Activated CD8-positive, alpha-beta T cell treated with anti-CD3 and anti-CD28 coated beads, Interleukin-2, amount 10 ng/mL, durations not matched to agents 7 days and 5 days (primary cell): ENCODE measurements at places on chromosomes 16 and 17. TPM values are rescaled to one million over a fixed set of nuclear protein-coding genes. Genes with fewer than 3 reads are reported as not detected.
A peak's percentile ranks its signal among the peaks of the same experiment; 100 is the strongest.

Gene PDE6G
- 80.3 TPM for total RNA-seq

GRCh38 chr16:85781695-85782370 lies 17.5 kb downstream of the EMC8 start:
- no peak for DNase-seq

DNA sequence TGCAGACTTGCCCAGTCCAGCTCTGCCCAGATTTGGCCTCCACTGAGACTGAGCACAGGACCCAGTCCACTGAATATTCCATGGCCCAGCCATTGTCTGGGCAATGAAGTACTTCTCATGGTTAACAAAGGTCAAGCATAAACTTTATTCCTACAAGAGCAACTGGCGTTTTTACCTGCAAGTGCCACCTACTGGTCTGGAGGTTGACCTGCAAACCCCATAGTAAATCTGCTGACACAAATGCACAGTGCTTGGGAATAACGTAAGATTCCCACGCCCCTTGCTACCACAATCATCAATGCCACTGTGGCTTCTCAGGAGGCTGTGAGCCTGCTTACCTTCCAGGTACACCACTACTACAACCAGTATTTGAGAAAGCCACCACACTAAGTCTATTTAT lies 170.2 kb downstream of the CEP112 start:
- no peak for DNase-seq

GRCh38 chr17:43846221-43846712 lies 709 bp upstream of the CD300LG start:
- peak; percentile 80 for DNase-seq

DNA sequence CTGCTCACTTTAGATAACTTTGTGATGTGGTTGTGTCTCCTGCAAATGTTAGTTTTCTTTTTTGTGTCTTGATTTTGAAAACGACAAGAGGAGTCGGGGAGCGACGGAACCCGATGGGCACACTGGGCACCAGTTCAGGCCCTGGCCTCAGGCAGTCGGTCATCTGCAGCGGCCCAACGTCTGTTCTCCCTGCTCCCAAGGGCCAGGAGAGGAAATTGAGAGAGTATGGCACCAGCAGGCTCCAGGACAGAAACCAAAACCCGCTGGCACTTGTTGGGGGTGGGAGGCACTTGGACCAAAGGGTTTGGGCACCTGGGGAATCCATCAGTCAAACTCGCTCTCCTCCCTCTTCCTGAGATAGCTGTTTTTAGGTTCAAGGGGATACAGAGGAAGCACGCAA lies 17.2 kb downstream of the RBFOX3 start:
- DNase-seq, result no peak

Gene SLC35G3
- not detected for total RNA-seq

DNA sequence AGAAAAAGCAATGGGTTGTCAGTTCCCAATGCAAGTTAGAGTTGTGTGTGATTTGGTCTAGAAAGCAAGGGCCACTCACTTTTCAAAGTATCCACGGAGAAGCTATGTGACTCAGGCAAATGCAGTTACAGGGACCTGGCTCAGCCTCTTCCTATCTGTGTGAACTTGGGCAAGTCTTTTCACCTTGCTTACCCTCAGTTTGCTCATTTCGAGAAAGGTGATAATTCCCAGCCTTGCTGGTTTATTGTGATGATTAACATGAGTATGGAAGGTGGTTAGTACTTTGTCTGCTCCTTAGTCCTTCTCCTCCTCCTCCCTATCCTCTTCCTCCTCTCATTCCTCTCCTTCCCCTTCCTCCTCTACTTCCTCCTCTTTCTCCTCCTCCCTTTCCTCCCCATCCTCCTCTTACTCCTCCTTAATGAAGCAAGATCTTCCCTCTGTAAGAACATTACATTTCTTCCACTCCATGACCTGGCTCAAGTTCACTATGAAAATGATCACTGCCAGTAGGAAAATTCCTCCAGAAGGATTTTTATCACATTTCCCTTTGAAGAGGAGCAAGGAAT lies 204.0 kb downstream of the GRIN2A start:
- no peak for DNase-seq

GRCh38 chr16:88060524-88061219 lies 109.4 kb downstream of the BANP start:
- no peak for DNase-seq

DNA sequence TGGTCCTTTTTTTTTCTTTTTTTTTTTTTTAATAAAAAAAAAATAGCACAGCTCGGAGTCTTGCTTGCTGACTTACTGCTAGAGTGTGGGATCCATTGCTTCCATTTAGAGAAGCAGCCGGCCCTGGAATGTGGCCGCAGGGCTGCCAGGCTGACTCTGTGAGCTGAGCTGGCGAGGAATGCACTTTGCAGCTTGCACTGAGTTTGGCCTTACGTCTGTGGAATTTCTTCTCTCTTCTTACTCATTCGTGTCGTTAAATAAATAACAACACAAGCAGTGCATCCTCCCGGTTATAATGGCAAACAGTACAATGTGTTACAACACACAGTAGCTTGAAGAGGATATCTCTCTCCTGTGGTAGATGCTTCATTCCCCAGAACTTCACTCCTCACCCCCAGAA lies 69.2 kb downstream of the PRKCB start:
- no peak for DNase-seq

DNA sequence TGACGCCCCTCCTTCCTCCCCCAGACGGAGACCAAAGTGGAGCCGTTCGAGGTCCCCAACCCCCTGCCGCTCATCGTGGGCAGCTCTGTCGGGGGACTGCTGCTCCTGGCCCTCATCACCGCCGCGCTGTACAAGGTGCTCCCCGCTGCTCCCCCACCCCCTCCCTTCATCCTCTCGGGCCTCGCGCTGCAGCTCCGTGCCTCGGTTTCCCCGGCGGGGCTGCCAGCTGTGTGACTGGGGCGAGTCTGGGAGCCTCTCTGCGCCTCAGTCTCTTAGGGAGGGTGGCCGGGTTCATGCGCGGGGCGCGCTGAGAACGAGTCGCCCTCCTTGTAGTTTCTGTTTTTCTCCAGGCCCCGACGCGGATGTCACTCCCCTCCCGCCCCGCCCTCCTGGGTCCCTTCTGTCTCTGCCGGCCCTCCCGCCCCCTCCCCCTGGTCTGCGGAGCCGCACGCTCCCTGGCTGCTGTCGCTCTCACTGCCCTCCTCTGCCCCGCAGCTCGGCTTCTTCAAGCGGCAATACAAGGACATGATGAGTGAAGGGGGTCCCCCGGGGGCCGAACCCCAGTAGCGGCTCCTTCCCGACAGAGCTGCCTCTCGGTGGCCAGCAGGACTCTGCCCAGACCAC lies 23.7 kb upstream of the ITGAX start:
- peak; percentile 69 for DNase-seq

- DNase-seq, result no peak
These were observed 205.5 kb upstream of the MON1B start for GRCh38 chr16:76985392-76986045.

Gene GRB7
- total RNA-seq, result not detected

Gene SLC6A2
- not detected for total RNA-seq
